ENCODE measurements at places on chromosomes 6 and 20. TPM values are rescaled to one million over a fixed set of nuclear protein-coding genes. Genes with fewer than 3 reads are reported as not detected.

HLA-DMA gene
- total RNA-seq = 57.9 TPM

PTK7 gene
- total RNA-seq = 0.85 TPM

RNF5 gene
- 51.9 TPM for total RNA-seq

MYMX gene
- not detected for total RNA-seq

HLA-DOB gene
- 2.7 TPM for total RNA-seq

TRIM40 gene
- total RNA-seq = not detected

MLN gene
- not detected for total RNA-seq

DNPH1 gene
- 60.0 TPM for total RNA-seq

DHX35 gene
- total RNA-seq = 10.5 TPM

SEMG2 gene
- total RNA-seq = not detected

TTLL9 gene
- total RNA-seq = not detected

GATA5 gene
- not detected for total RNA-seq

TREM1 gene
- total RNA-seq = not detected

BHLHE23 gene
- total RNA-seq = not detected

GTPBP2 gene
- total RNA-seq = 130 TPM

ULBP1 gene
- 0.82 TPM for total RNA-seq

IP6K3 gene
- not detected for total RNA-seq

NKAIN4 gene
- not detected for total RNA-seq

FOXQ1 gene
- total RNA-seq = not detected

CAGE1 gene
- total RNA-seq = not detected

SNAI1 gene
- 0.61 TPM for total RNA-seq

MCHR2 gene
- total RNA-seq = not detected

TNXB gene
- total RNA-seq = 5.5 TPM

MOXD1 gene
- total RNA-seq = not detected

GABBR1 gene
- total RNA-seq = 6.0 TPM

DDX27 gene
- total RNA-seq = 40.5 TPM

NKAPL gene
- 0.26 TPM for total RNA-seq

CHMP4B gene
- 79.4 TPM for total RNA-seq

IRAK1BP1 gene
- 2.6 TPM for total RNA-seq

GUCA1A gene
- total RNA-seq = not detected

TGM3 gene
- total RNA-seq = not detected

CNKSR3 gene
- total RNA-seq = not detected

SUMO4 gene
- 7.4 TPM for total RNA-seq

RAET1E gene
- not detected for total RNA-seq

CNBD2 gene
- total RNA-seq = 7.8 TPM

ID4 gene
- not detected for total RNA-seq

HDGFL1 gene
- not detected for total RNA-seq

C20orf141 gene
- not detected for total RNA-seq
